ENCODE measurements at places on chromosomes 13 and 19.

DNA sequence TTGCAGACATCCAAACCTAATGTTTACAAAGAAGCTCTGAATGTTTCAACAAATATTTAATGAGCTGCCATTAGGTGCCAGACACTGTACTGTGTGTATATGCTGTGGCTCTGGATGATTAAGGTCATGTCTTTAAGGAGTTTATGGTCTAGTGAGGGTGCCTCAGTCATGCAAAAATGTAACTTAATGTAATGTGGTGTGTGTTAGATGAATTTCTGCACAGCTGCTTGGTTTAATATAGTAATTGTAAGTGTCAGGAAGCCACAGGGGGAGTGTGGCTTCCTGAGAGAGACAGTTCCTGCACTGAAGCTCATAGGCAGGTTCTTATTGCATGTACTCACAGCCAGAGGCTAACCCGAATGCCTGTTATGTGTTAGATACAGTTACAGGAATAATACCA lies 43.3 kb downstream of the SPATA13 start:
- DNase-seq: peak; percentile 31

DNA sequence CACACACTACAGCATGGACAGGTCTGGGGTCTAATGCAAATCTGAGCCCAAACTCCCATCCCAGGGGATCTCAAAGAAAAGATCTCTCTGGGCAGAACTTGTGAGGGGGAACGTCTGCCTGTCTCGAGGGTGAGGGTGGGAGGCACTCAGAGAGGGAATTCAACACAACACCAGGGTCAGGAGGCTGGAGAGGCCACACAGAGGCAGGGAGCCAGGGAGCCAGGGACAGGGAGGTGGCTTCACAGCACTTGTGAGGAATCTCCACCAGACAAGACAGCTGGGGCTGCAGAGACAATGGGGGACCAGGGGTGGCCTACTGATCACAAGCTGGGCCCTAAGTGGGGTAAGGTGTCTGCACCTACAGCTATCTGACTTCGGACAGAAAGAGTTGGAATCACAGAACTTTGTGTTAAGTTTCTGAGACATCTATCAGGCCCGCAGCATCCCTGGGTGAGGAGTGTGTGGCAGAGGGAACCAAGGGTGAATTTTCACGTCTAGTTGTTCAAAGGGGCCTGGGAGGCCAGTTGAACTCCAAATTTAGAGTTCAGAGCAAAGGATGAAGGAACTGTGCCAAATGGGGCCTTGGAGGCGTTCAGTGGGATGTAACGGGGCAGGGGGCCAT lies 12.7 kb upstream of the AKAP8L start:
- no peak for DNase-seq

GRCh38 chr19:49593233-49594113 lies 2.5 kb downstream of the PRR12 start:
- peak; percentile 100 for DNase-seq

GRCh38 chr19:49749055-49749716 lies 13.9 kb downstream of the TSKS start:
- no peak for DNase-seq

DNA sequence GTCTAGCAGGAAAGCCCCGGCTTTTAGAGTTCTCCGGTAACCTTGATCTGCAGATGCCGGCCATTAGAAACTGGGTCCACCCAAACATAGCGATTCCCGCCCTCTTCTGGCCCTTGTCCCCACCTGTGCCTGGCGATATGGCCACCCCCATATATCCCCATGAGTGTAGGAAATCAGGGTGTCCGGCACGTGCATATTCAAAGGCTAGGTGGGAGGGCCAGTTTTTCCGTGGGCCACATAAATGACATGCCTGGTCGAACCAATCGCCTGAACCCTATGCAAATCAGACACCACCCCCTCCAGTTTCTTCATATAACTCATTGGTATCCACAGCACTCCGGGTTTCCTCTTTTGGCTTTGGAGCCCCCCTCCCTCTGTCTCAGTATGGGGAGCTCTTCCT lies 37.4 kb downstream of the ERICH4 start:
- DNase-seq: no peak
